ENCODE measurements at places on chromosomes 4 and X. TPM values are rescaled to one million over a fixed set of nuclear protein-coding genes. Genes with fewer than 3 reads are reported as not detected.
A peak's percentile ranks its signal among the peaks of the same experiment; 100 is the strongest.

The LGI2 gene
- total RNA-seq, result 6.2 TPM

The TRPC3 gene
- 0.74 TPM for total RNA-seq

The GPR173 gene
- 7.7 TPM for total RNA-seq

The GPRIN3 gene
- 3.2 TPM for total RNA-seq

The ABCE1 gene
- 185 TPM for total RNA-seq

DNA sequence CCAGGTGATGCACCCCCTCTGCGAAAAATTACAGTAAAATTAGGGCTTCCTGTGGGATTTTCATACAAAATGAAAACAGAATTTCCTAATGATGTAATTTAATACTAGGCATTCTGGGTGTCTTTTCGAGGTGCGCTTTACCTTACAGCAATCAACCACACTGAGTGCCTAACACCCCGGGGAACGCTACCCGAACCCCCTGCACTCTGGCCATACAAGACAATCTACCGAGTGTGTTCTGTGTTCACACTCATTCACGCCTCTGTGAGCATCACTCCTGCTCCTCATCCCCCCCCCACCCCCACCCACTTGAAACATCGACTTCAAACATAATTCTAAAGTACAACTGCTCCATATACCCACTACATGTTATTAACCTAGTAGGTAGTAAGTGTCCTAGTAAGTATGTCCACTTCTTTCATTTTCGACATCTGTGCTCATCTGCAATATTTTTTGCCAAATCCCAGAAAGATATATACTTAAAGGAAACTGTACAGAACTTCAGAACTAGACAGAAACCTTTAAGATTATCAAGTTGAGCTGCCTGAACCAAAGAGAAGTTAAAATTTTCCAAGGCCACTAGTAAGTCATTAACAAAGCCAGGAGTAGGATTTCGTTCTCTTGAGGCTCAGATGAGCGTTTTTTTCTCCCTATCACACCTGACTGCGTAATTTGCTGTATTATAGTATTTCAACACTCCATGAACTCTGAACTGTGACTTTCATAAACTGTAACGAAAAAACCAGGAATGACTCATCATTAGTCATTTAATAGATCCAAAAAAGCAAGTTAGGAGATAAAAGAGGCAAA, 80.0 kb downstream of the FAT1 start:
- DNase-seq, result no peak
- peaks cover 12% of the 10 kb centered on the region for H3K4me1 ChIP-seq
- no peaks in the 10 kb centered on the region for H3K27me3 ChIP-seq
- H3K27ac ChIP-seq, result no peak overlapping the region

DNA sequence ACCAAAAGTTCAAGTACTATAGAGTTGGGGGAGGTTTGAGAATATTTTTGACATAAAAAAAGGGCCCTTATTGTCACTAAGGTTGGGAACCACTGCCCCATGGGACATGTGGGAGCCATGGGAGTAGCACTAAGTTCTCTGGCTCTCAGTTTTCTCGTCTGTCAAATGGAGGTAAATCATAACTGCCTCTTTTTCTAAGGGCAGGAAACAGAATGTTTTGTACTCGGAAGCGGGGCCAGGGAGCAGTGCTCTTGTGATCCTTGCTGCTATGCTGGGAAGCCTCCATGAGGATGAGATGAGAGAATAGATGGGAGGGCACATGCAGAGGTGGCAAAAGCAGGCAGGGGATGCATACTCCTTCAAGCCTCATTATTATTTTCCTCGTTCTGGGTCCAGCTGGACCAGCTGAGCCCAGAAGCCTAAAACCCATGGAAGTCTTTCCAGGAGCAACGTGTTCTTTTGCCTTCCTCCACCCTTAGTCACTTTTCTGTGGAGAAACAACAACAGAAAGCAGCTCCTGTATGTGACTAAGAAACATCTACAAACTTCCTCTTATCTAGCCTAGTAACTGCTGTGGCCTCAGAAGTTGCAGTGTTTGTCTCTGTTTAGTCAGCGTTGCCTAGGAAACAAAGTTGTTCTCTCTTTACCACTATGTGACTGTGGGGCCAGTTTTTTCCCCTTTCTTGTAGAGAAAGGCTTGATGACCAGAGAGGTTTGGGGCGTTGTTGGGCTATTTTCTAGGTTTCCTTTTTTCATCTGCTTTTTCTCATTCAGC, 64.8 kb downstream of the TSC22D3 start:
- no peaks in the 10 kb centered on the region for H3K4me1 ChIP-seq
- H3K27me3 ChIP-seq, result no peaks in the 10 kb centered on the region
- DNase-seq, result peak; percentile 76

GRCh38 chr4:88341227-88342192, 37.1 kb upstream of the HERC6 start:
- no peaks in the 10 kb centered on the region for H3K36me3 ChIP-seq
- peaks cover 6% of the 10 kb centered on the region for H3K4me1 ChIP-seq
- no peaks in the 10 kb centered on the region for H3K27me3 ChIP-seq
- H3K4me3 ChIP-seq, result no peak overlapping the region

DNA sequence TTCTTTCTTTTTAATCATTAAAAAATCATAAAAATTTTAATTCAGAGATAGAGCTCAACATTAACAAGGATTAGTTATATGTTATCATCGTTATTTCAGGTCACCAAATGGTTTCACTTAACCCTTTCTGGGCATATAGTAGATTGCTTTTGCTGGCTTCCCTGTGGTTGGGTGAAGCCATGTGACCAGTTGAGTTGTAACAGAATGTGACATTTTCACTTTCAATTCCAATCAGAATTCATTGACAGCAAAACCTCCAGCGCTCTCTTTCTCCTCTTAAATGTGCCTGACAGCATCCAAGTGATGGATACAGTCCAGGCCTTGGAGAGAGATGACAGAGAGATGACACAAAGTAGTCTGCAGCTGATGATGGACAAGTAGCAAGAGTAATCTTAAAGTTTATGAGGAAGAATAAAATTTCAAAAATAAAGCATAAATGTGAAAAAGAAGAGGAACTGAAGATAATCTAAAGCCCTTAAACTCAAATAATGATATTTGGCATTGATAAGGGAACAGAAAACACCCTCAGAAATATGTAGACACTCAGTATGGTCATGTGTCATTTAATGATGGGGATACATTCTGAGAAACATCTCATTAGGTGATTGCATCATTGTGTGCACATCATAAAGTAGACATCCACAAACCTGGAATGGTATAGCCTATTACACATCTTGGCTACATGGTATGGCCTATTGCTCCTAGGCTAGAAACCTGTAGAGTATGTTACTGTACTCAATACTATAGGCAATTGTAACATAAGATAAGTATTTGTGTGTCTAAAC, 92.3 kb upstream of the QRFPR start:
- no peak overlapping the region for H3K27ac ChIP-seq
- H3K4me3 ChIP-seq, result no peak overlapping the region
- peaks cover 4% of the 10 kb centered on the region for H3K4me1 ChIP-seq
- no peaks in the 10 kb centered on the region for H3K36me3 ChIP-seq

DNA sequence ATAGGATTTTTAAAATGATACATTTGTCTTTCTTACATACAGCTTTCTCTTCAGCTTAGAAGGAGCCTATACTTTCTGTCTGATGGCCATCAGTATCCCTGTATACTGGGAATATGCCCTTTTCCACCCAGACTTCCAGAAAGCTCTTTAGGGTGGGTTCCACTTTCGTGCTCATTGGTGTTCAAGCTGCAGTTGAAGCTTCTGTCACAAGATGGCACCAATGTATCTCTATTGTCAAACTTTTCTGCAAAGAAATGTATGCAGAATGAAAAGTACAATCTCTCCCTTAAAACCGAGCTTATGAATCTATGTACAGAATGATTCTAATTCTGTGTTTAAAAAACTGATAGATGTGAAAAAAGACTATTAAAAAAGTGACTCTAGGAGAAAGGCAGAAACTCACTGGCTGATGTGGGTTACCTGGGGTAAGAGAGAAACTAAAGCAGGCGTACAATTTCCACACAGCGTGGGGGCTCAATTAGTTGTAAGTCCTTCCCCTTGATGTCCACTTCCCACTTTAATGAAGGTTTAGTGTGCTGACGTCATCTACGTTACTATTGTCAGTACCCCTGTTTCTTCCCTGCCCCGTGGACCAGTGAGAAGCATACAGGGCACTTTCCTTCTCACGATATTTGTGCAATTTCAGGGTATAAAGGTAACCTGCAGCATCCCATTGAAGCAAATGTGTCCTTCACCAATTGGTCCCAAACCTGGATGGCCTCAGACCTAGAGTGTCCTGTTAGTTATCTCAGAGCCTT, 57.3 kb upstream of the TCEAL2 start:
- no peak overlapping the region for H3K27ac ChIP-seq
- H3K27me3 ChIP-seq, result no peaks in the 10 kb centered on the region
- DNase-seq, result peak; percentile 21

DNA sequence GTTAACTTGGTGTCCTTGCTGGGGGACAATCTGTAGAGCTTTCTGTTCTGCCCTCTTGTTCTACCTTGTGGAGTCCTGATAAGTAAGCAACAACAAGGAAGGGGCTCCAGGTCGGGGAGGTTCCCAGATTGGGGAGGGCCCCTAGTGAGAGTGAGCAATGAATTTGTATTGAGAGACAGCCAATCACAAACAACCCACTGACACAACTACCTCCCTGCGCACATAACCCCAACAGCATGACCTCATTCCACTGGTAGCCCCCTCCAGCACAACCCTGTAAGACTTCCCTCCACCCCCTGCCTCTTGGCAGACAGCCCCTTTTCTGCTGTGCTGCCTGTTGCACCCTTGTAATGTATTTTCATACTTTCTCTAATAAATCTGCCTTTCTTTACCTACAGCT, 19.7 kb upstream of the PNPLA4 start:
- H3K4me3 ChIP-seq, result no peak overlapping the region
- H3K27ac ChIP-seq, result no peak overlapping the region
- no peaks in the 10 kb centered on the region for H3K27me3 ChIP-seq
- no peaks in the 10 kb centered on the region for H3K36me3 ChIP-seq

DNA sequence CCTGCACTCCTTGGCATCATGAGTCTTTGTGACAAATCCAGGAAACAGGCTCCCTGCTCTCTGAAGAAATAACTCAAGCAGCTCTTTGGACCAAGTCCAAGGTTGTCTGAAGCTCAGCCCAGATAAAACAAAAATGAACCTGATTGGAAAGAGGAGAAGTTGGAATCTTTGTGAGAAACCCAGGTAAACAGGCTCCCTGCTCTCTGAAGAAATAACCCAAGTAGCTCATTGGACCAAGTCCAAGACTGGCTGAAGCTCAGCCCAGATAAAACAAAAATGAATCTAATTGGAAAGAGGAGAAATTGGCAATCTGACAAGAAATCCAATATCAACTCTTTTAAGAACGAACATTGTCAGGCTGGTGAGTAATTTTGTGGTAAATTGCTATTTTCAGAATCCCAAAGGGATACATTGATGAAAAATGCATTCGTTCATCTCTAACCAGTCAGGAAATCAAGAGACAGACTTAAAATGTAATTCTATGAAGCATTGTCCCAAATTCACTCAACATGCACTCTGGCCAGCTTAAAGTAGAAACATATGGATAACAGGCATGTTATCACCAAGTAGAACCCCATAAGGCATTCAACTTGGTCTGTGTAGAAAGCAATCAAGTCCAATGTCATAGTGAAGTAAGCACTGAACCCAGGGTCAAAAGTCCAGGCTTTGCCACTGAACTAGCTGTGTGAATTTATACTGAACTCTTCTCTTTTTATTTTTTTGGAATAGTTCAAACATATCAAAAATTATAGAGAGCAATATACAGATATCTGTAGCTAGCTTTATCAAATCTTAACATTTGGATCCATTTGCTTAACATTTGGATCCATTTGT, 16.8 kb upstream of the NFXL1 start:
- DNase-seq, result no peak
- no peaks in the 10 kb centered on the region for H3K27me3 ChIP-seq
- H3K4me1 ChIP-seq, result no peaks in the 10 kb centered on the region
- no peak overlapping the region for H3K4me3 ChIP-seq
- no peak overlapping the region for H3K27ac ChIP-seq

DNA sequence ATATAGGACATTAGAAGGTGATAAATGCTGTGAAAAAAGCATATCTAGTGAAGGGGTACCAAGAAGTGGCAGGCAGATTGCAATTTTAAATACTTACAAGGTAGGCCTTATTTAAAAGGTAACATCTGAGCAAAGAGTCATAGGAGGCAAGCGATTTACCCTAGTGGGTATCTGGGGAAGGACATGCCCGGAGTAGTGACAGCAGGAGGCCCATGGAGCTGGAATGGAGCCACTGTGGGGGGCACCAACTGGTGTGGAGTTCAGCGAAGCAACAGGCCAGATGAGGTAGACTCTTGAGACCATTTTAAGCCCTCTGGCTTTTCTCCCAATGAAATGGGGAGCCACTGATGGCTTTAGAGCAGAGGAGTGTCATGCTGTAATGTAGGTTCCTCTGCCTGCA, 37.3 kb downstream of the SEC24D start:
- H3K27ac ChIP-seq, result no peak overlapping the region
- no peak overlapping the region for H3K4me3 ChIP-seq

GRCh38 chr4:171650543-171650942, 162.7 kb upstream of the GALNTL6 start:
- H3K27ac ChIP-seq, result no peak overlapping the region
- no peaks in the 10 kb centered on the region for H3K36me3 ChIP-seq
- H3K27me3 ChIP-seq, result no peaks in the 10 kb centered on the region
- no peak overlapping the region for H3K4me3 ChIP-seq

DNA sequence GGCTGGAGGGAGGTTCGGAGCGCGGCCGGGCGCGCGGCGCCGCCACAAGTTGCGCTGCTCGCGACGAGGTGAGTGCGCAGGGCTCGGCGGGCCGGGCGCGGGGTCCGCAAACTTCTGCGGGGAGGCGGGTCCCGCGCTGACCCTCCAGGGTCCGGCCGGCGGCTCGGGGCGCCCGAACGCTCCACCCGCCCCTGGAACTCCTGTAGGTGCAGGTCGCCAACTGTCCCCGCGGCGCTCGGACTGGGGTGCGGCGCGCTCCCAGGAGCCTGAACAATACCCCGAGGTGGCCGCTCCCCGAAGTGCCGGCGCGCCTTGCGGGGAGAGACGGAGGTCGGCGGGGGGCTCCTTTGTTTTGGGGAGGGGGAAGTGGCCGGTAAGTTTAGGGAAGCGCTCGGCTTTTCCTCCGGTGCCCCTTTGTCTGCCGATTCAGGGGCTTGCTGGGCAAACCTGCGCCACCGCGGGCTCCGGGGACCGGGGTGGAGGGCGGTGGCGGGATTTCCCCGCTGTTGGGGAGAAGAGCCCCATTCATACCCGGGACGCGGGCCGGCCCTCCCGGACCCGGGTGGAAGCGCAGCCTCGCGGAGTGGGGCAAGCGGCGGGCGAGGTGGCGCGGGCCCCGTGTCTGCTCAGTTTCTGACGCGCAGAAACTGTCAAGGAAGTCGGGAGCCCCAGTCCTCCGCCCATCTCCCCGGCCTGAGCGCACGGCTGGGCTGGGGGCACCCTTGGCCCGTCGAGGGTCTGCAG, 694 bp downstream of the TBL1X start:
- H3K27me3 ChIP-seq, result peaks cover 13% of the 10 kb centered on the region
- DNase-seq, result peak; percentile 40
- peaks cover 23% of the 10 kb centered on the region for H3K4me1 ChIP-seq
- no peak overlapping the region for H3K27ac ChIP-seq
- peak overlapping the region; percentile 57 for H3K4me3 ChIP-seq
- H3K36me3 ChIP-seq, result no peaks in the 10 kb centered on the region

- H3K27me3 ChIP-seq, result no peaks in the 10 kb centered on the region
- DNase-seq, result no peak
- no peaks in the 10 kb centered on the region for H3K36me3 ChIP-seq
- H3K4me1 ChIP-seq, result no peaks in the 10 kb centered on the region
- H3K27ac ChIP-seq, result no peak overlapping the region
These were observed 246.7 kb downstream of the PALLD start for GRCh38 chr4:168743601-168744000.
